Left lobe of liver (tissue), 2 donors: ENCODE measurements at places on chromosomes 2 and 18.

DNA sequence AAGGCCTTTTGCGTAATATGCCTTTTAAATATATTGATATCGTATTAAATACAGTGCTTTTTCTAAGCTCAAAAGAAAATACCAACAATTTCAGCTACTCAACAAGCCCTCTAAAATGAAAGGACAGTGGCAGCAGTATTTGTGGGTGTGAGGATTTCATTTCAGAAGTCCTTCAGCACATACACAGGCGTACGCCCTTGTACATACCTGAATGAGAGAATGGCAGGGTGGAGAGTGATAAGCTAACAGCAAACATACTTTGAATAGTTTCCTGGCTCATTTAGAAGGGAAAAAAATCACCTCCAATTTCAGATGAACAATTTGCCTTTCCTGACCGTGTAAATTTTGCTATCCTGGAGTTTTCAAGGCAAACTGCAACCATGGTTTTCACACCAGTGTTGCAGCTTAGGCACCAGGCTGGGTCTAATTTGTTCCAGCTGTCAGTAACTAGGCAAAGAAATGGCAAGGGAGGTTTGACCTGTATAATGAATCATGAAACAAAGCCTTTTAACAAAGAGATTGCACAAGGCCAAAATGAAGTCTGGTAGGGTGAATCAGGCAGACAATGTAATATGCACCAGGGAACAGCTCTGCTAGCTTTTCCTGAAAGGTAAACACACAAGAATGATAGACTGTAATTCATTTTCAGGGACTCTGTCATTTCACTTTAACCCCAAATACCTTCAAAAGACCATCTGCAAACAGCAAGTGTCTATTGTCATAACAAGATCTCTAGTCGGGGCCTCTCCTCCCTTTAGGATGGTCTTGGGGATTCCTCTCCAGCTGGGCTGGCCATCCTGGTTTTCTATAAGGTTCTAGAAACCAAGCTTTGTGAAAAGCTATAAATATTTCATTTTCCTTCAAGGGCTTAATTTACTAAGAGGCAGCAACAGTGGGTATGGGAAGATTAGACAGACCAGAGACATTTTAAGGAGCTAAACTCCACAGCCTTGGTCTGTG lies 11.5 kb downstream of the ANKRD29 start:
- no peak for DNase-seq

DNA sequence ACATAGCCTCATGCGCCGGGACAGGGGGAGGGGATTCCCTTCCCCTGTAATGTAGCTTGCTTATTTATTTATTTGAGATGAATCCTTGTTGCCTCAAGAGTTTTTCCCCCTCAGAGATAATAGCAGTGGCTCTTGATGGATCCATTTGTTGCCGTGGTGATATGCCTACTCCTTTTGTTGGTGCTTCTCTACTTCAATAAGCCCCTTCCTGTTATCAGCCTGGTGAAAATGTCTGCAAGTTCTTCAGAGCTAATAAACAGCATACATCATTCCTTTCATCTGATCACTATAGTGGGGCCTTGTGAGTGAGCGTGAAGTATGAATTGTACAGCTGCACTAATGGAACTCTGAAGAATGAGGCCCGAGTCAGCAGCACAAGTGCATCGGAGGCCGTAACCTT lies 19.4 kb downstream of the FZD5 start:
- no peak for DNase-seq

DNA sequence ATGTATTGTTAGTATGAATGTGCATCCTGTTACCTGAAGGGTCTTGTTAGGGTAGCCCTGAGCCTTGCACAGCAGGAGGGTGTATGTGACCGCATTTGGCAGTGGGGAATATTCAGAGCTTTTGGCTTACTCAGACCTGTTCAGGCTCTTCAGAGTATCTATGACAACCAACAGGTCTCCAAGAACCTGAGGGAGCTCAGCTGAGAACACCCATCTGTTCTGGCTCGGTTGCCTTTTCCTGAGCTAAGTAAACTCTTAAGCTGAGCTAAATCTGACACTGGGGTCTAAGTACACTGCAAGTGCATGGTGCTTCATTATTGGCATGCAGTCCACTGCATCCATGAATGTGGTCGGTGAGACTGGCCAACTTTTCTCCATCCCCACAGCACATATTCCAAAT lies 92.4 kb upstream of the CHST9 start:
- no peak for DNase-seq

DNA sequence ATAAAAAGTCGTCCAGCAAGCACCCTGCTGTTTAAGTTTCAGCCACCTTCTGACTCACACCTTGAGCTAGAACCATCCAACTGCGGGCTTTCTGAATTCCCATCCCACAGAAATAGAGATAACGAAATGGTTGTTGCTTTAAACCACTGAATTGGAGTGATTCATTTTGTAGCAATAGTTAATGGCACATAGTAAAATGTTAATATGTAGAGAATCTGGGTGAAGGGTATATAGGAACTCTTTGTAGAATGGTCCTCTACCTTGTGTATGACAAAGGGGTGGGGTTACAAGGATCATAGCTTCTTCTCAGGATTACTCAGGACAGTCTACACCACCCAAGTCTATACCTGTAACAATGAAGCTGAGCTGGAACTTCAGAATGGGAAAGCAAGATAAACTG lies 2.4 kb upstream of the MAPRE3 start:
- DNase-seq: no peak

DNA sequence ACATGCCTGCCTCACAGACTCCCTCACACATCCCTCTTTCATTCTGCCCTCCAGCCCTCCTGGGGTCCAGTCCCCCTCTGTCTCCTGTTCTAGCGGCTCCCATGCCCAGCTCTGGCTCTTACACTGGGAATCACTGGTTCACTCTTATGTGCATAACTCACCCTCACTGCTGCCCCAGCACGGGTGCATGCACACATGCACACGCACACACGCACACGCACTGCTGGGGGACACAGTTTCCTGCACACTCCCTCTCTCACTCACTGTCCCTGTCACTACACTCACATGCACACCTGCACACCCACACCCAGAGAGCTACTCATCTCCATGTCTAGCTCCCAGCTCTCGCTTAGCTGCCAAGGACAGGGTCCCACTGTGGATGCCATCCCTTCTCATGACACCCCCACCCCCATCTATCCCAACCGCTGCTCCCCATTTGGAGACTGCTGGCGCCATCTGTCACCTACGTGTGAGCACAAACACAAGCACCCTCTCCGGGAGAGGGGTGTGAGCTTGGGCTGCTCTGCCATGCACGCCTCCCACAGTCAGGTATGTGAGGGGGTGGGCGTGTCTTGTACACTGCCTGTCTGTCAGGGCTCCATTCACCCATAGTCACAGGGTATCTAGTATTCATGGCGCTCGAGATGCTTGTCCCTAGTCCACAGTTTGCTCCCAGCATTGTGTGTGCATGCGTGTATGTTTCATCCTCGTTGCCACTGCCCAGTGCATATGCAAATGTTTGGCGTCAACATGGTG lies 1.8 kb downstream of the ASIC4 start:
- no peak for DNase-seq

DNA sequence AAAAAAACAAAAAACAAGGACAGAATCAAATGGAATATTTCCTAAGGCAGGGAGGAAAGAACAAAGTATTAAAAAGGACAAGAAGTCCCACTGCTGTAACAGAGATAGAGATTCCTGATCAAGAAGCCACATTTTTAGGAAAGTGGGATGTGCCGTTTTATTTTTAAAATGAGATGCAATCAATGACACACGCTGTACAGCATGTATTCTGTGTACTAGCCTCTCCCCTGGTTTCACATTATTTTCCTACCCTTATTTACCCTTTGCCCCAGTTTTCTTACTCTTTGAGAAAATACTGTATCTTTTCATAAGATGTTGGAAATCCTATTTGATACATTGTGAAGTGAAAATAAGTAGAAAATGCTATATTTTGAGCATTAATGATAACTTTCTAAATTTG lies 45.8 kb downstream of the E2F6 start:
- no peak for DNase-seq

DNA sequence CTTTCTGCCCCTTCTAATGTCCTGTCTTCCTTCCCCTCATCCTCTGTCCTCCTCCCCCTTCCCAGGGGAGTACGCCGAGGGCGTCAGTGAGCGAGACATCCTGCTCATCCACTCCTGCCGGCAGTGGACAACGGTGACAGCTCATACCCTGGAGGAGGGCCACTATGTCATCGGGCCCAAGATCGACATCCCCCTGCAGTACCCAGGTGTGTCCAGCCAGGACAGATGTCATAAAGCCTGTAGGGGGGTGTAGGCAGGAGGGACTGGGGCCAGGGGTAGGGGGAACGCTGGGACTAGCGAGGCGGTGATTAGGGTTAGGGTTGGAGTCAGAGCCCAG lies 3.4 kb downstream of the GAREM2 start:
- no peak for DNase-seq
